ENCODE measurements at places on chromosomes 7 and 10.

GRCh38 chr10:27319752-27320431, 79.3 kb upstream of the ACBD5 start:
- DNase-seq: peak; percentile 29

GRCh38 chr7:127365164-127365956, 27.1 kb downstream of the ZNF800 start:
- DNase-seq: no peak

DNA sequence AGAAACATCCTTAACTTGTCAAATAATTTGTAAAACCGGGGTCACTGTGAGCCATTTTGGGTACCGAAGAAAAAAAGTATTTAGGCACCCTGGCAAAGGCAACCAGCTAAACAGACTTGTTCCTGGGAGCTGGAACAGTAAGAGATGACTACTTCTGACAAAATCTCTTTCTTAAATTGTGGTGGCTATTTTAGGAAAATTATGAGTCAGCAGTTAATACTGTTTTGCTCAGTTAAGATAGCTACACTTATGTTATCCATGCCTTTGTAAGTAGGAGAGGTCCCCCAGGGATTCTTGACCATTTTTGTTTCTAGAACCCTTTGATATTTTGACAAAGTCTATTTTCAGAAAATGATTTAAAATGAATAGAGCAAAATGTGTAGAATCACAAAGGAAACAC, 68.7 kb downstream of the TAX1BP1 start:
- DNase-seq: no peak

GRCh38 chr7:2079332-2080059, 153.2 kb downstream of the MAD1L1 start:
- no peak for DNase-seq

- DNase-seq: no peak
These were observed 58.6 kb downstream of the LAMB4 start for GRCh38 chr7:108071551-108071950.

DNA sequence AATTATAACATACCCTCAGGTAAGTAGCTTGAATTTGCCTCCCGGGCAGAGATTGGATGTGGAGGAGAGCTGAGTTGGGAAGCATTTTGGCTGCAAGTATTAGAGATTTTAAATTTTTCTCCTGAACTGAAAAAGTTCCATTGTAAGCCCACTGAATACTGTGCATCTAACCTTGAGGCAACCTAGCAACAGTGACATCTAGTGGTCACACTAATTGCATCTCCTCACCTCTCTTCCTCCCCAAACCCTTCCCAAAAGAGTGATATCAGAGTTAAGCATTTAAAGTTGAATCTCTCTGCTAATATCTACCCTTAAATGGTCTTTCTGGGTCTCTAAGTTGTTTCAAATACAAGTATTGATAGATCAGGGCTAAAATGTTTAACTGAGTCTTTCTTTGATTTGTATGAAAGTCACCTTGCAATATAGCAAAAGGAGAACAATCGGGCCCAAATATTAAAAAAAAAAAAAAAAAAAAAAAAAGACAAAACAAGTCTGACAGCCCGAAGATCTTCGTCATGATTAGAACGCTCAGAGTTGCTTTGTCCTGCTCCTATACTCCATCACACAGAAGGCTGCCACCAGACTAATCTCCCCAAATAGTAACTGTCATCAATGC, 40.4 kb upstream of the DLX5 start:
- peak; percentile 37 for DNase-seq

GRCh38 chr10:91512458-91512857, 102.3 kb downstream of the HECTD2 start:
- no peak for DNase-seq

- DNase-seq: peak; percentile 42
These were observed 3.4 kb downstream of the KLF6 start for GRCh38 chr10:3781468-3782145.

GRCh38 chr7:123769371-123769770, 20.6 kb upstream of the WASL start:
- DNase-seq: no peak

DNA sequence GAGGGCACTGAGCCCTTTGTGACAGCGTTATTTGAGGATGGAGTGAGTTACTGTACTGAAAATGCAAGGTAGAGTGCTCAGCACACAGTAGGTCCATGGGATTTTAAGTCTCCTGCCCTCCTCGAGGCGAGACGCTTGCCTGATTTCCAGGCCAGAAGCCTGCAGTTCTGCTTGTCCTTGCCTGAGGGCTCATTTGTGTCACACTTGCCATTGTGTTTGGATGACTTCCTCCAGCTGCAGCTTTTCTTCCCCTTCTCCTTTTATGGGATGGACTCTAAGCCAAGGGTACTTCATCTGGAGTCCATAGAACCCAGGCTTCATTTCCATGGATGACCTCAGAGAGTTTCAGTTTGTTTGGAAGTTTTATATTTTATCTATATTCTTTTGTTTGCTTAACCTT, 304.2 kb upstream of the BMPER start:
- DNase-seq: no peak

DNA sequence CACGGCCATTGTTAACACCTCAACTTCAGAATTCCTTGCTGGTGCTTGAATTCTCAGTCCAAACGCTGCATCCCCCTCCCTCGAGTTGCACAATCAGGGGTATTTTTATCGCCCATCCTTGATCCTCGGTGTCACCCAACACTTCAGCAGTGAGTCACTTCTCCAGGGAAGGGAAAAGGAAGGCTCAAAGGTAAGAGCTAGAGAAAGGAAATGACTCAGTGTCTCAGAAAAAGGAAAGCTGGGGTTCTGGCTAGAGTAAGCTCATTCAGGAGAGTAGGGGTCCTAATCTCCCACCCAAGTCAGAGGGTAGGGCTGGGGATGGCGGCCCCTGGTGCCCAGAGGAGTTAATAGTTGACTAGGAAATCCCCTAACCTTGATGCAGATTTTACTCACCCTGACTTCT, 39.8 kb upstream of the TRIM8 start:
- DNase-seq: no peak

DNA sequence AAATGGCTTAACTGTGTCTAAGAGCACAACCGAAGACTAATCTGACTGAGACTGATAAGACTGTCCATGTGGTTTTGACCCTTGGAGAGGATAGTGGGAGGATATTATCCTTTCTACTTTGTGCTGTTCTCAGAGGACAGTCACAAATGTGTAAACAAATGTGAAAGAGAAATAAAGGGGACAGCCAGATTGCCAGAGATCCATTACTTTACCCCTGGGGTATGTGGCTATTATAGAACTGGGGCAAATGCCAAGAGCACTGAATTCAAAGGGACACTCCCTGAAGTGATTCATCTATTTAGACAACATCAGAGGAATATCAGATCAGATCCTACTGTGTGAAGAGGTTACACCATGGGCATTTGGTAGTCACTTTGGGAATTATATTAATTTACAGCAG, 154.7 kb downstream of the RNLS start:
- no peak for DNase-seq

GRCh38 chr7:38716397-38716796, 85.2 kb upstream of the AMPH start:
- no peak for DNase-seq

DNA sequence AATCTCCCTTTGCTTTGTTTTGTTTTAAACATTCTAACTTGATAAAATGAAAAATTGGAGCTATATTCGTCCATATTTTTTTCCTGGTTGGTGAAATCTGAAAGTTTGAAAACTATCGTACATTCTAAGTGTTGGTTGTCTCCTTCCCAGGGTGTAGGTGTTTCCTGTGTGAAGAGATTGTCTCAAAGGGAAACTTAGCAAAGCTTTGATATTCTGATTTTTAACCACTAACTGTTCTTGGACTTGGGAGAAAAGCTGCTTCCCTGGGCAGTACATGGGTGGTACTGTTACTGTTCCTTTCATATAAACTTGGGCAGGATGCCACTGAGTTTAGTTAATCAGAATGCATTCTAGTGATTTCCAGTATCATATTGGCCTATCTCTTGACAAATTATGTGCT, 253.5 kb upstream of the LRGUK start:
- no peak for DNase-seq

GRCh38 chr7:151428378-151429236, 11.3 kb downstream of the CRYGN start:
- no peak for DNase-seq

DNA sequence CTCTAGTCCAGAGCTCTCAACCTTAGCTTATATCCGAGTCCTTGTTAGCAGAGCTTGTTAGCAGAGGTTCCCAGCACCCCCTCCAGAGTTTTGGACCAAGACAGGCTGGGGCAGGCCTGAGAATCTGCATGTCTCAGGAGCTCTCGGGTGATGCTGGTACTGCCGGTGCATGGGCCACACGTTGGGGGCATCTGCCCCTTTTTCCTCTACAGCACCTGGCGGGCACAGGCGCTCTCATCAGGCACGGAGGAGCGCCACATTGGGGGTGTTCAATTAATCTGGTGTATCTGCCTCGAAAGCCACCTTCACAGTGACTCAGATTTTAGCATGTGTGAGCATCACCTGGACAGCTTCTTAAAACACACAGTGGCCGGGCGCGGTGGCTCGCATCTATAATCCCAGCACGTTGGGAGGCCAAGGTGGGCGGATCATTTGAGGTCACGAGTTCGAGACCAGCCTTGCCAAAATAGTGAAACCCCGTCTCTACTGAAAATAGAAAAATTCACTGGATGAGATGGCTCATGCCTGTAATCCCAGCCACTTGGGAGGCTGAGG, 117.7 kb downstream of the ELFN1 start:
- DNase-seq: no peak

- DNase-seq: no peak
These were observed 8.2 kb downstream of the NKX2-3 start for GRCh38 chr10:99540657-99541531.

DNA sequence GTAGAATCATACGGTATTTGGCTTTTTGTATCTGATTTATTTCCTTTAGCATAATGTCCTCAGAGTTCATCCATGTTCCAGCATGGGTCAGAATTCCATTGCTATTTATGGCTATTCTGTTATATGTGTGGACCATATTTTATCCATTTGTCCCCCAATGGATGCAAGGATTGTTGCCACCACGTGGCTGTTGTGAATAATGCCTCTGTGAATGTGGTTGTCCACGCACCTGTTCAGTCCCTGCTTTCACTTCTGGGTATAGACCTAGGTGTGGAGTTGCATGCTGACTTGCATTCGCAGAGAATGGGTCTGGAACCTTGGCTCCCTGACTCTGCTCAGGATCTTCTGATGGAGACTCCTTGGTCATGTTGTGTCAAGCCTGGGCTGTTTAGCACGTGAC, 199.9 kb downstream of the CAMK1D start:
- no peak for DNase-seq

DNA sequence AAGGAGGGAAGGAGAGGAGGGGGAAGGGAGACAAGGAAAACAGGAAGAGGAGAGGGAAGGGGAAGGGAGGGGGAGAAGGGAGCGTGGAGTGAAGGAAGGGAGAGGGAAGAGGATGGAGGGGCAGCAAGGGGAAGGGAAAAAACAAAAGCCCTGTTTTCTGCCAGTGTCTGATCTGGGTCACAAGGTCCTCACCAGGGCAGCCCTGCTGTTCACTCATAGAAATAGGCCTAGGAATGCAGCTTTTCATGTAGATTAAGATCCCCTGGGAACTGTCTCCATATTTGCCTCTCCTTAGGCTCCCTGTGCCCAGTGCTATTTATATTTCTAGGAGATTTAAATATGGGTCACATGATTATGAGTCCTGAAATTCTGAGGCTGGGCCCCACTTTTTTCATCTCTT, 790.7 kb downstream of the TNS3 start:
- no peak for DNase-seq

DNA sequence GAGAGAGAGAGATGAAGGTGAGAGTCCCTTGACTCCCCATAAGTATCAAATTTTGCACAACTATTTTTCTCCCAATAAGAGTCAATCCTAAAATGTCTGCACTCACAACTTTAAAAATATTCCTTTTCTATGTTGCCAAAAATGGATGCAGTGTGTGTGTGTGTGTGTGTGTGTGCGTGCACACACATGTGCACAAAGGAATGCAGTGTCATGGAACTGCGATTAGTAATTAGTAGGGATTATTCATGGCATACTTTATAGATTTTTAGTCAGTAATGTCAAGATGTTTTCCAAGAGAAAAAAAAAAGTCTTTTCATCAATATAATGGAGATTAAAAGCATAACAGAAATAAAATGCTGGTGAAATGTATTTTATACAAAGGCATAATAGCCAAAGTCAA, 179.1 kb upstream of the LRRTM3 start:
- no peak for DNase-seq

DNA sequence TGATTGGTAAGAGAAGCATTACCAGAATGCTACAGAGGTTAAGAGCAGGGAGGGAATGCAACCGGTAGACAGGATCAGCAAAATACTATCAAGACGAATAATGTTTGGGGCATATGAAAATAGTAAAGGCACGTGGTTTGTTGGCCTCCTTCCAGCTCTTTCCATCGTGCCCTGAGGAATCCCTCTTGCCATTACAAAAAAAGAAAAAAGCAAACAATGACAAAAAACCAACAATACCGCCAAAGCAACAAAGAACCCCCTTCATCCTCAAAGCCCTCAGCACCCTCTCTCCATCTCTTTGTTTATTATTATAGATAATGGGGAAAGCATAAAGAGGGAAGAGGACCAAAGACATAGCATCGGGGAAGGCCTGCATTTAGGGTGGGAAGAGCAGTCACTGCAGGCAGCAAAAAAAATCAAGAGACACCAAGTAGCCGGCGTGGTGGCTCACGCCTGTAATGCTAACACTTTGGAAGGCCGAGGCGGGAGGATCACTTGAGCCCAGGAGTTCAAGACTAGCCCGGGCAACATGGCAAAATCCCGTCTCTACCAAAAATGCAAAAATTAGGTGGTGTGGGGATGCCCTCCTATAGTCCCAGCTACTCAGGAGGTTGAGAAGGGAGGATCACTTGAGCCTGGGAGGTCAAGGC, 78.0 kb downstream of the HIP1 start:
- DNase-seq: no peak

DNA sequence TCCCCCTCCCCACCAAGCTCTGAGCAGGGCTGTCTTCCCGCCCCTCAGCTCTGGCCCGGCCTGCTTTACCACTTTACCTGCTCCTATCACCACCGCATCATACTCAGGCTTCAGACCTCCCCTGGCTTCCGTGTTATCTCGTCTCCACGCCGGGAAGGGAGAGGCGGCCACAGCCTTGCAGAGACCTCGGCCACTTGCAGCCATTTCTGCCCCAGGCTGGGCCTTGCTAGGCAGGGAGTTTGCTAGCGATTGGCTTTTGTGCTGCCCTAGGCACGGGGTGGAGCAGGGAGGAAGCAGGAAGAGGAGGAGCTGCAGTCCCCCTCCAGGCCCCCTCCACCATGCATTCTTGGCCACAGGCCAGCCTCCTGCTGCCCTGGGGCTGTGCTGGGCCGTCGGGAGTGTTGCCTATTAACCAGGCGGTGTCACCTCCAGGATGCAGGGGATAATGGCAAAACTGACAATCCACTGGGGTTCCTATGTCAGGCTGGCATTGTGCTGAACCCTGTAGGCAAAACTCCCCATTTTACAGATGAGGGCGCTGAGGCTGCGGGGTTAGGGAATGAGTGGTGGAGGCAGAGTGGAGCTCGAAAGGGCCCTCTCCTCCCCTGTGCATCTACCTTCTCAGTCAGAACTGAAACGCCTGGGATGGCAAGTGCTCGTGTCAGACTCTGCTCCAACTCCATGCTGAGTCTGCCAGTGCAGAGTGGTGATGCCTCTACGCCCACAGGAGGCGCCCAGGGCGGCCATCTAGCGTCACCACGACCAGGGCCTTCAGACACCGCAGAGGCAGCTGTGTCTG, at the start of gene PYROXD2:
Gene PYROXD2 (minus strand): TSS at position 251 of the 799 bp plus-strand sequence. CDS start 47 bp downstream, at position 204.
- DNase-seq: peak; percentile 40

Data from activated CD4-positive, alpha-beta T cell treated with anti-CD3 and anti-CD28 coated beads, Interleukin-2, amount 10 ng/mL, durations not matched to agents 7 days and 5 days (primary cell).